ENCODE measurements at places on chromosomes 3 and 15.

DNA sequence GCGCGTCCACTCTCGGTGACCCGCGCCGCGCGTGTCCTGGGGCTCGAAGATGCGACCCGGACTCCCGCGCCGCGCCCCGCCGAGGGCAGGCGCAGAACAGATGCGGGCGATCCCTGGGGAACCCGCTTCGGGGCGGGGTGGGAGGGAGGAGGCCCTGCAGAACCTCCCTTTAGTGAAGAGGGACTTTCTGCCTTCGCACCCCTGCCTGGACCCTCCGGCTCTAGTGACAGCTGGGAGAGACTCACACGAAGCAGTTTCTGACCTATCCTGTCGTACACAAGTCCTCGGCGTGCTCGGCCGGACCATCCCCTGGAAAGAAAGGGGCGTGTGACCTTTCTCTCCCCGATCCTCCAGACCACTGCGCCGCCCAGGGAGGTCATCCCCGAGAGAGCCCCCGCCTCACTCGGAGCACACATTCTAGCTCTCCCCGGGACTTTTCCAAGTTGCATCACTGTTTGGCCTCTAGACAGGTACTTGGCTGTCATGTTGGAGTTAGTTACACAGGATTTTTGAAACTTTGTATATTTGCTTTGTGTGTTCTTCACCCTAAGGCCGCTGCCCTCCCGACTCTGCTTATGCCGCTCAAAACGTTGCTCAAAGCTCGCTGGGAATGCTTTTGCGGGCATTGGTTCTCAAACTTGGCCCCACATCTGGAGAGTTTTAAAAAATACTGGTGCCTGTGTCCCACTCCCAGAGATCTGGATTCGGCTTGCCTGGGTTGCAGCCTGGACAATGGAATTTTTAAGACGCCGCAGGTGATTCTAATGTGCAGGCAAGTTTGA is 582 bp downstream of the CGNL1 start:
- no peak for DNase-seq

- no peak for DNase-seq
Observed at GRCh38 chr3:38471260-38471857, 17.7 kb downstream of the ACVR2B start.

DNA sequence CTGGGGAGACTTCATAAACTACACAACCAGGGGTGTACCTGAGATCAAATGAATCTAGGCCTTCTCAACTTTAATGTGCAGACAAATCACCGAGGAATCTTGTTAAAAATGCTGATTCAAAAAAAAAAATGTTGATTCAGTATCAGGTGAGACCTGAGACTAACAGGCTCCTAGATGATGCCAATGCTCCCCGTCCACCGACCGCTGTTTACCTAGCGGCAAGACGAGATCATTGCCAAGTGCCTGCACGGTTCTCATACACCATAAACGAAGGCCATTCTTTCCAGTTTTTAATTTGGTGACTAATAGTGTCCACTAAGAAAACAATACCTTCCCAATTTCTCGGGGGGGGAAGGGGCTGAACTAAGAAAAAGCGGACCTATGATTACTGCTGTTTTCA is 2.5 kb upstream of the FSIP1 start:
- DNase-seq: no peak

GRCh38 chr3:29339016-29339833 is 58.4 kb downstream of the RBMS3 start:
- DNase-seq: no peak

GRCh38 chr3:159929171-159930141 is 59.2 kb upstream of the IL12A start:
- DNase-seq: peak; percentile 75

DNA sequence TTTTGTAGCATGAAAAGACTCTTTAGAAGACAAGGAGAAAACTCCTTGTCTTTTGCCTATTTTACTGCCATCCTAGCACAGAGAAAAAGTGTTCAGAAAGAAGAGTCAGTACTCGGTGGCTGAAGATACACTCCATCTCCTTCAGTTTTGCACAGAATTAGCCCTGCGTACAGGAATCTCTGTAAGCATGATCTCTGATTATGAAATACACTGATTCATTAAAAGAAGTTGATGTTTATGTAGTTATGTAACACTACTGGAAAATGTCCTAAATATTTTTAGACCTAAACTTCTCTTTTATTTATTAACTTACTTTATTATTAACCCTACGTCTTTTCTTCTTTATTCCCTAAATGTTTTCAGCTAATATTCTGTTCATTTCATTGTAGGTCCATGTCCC is 138.4 kb downstream of the LEKR1 start:
- DNase-seq: peak; percentile 5

GRCh38 chr3:132399054-132399929 is 18.0 kb upstream of the DNAJC13 start:
- peak; percentile 39 for DNase-seq

- DNase-seq: no peak
Observed at GRCh38 chr3:139318431-139318816, 25.4 kb upstream of the MRPS22 start.

- no peak for DNase-seq
Observed at GRCh38 chr3:131568460-131568859, 65.7 kb upstream of the MRPL3 start.

- no peak for DNase-seq
Observed at GRCh38 chr15:33644304-33644703, 324.0 kb upstream of the CHRM5 start.

- DNase-seq: no peak
Observed at GRCh38 chr3:156183396-156183795, 63.0 kb downstream of the KCNAB1 start.

GRCh38 chr3:178718995-178719635 is 182.9 kb downstream of the KCNMB2 start:
- no peak for DNase-seq

GRCh38 chr3:22491344-22491743 is 711.8 kb upstream of the UBE2E2 start:
- no peak for DNase-seq

DNA sequence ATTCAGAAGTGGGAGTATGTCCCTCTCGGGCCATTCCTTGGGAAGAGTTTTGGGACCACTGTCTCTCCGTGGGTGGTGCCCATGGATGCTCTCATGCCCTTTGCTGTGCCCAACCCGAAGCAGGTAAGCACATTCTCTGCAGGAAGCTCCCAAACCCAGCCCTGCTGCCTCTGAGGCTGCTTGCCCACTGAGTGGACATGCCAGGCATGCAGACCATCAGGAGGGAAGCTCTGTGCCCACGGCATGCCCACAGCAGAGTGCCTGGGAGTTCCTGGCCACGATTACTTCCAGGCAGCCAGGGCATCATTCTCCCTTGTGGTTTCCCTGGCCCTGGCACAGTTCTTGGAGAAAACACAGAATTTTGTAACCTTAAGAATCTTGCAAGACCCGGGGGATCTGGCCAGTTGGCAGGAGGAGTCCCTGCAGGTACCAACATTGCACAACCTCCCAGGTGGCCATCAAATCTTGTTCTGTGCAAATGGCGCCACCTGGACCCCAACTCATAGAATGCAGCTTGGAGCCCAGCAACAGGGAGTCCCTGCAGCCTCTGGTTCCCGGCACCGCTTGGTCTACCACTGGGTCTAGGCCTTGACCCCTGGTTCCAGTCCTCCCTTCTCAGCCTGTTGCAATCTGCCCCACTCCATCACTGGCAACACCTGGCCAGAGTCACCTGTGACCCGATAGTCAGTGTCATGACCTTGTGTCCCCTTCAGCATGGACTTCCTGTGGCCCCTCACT is 20.4 kb downstream of the FAH start:
- DNase-seq: peak; percentile 16

DNA sequence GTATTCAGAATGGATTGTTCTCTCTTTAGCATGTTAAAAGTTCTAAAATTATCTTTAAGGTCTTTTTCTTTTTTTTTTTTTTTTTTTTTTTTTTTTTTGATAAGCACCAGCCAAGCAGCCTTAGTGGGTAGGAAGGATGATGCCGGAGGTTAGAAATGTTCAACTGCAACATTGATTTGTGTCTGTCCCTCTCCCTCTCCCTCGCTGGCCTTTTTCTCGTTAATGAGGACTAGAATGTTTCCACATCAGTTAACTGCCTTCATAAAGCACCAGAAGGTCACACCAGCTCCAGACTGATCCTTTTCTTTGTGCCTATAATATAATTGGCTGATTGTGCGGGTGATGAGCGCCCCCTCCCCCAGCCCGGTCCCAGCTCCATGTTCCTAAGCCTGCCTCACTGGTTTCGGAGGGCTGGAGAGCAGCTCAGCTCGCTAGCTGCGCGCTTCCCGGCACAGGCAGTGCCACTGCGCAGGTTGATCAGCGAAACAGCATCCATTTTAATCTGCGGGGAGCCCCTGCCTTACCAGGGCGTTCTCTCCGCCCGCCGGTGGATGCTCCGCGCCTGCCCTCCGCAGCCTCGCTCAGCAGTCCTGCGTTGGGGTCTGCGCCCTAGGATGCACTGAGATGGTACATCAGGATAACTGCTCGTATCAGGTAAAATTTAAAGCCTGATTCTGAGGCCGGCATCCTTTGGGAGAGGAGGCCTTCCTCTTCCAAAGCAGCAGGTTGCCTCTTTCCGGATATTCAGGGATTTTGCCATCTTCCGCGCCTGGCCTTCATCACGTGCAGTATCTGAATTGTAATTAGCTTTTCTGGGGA is 148.9 kb upstream of the IL12A start:
- no peak for DNase-seq

GRCh38 chr15:48781017-48781416 is 29.9 kb downstream of the CEP152 start:
- no peak for DNase-seq

DNA sequence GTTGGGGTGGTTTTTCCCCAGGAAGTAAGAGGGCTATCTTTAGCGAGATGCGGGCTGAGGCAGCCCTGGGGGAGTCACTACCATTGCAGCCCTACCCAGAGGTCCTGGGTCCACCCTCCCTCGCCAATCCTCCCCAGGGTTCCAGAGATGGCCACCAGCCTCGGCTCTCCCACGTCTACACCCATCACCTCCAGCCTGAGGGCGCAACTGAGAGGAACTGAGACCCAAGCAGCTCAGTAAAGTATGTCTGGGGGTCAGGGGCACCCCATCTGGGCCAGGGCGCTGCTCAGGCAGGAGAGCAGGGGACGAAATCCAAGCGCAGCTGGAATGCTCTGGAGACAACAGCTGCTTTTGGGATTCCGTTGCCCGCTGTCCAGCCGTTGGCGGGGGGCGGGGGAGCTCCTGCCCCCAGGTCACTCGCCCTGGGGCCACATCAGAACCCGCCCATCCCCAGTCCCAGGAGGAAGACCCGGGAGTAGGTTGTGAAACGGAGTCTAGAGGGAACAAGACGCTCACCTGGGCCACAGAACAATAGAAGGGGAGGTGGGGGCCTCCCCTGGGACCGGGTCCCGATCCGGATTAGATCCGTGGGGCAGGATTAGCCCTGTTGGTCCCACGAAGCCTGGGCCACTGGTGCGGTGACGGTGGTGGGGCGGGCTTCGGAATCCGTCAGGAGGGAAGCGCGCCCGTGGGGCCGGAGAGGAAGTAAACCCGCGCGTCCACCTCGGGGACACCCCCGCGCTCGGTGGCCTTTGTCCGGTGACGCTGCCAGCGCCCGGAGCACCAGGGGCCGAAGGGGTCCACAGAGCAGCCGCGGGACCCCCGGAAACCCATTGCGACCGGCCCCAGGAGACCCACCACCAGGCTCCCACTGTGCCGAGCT is 1.4 kb upstream of the NDUFAF3 start:
- DNase-seq: no peak

DNA sequence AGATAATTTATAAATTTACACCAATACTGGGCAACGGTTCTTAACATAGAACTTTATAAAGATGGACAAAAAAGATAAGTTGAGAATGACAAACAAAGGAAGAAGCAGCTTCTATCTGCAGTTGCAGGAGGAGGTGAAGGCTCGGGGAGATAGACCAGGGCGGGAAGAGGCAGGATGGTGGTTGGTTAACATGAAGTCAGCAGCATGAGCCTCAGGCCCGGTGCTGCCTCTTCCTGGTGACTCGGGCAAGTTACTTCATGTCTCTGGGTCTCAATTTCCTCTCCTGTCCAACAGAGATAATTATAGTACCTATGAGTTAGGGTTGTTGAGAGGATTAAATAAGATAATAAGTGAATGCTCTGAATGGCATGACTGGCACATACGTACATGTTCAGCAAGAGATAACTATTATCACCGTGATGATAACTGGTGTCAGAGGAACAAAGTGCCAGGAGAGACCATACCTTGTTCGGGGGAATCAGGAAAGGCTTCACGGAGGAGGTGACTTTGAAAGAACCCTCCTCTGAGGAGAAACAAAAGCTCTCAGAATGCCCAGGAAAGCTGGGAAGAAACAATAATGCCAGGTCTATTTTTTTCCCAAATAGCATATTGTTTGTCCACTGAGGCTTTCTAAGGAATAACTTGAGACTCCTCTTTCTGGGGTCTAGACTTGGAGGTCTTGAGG is 4.4 kb downstream of the PAK6 start:
- no peak for DNase-seq

- no peak for DNase-seq
Observed at GRCh38 chr15:66746231-66746605, 44.2 kb downstream of the SMAD6 start.

- DNase-seq: no peak
Observed at GRCh38 chr15:94110476-94111130, 120.8 kb upstream of the MCTP2 start.

GRCh38 chr3:46748170-46748569 is 30.5 kb upstream of the PRSS50 start:
- DNase-seq: no peak

GRCh38 chr15:79290642-79291275 is 8.2 kb downstream of the ANKRD34C start:
- no peak for DNase-seq

DNA sequence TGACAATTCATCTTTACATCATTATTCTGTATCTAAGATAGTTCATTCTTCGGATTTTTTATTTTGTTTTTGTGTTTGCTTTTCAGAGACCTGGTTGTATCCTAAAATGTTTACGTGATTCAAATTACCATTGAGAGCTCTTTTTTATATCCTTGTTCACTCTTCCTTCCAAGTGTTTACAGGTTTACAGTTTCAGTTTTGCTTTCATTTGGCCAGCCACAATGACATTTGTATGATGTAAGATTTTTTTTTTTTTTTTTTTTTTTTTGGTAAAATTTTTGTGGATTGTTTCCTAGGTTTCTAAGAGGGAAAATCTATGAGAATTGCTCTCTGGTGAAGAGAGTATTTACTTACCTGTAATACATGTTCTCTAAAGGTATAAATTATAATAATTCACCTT is 55.0 kb downstream of the SETD5 start:
- DNase-seq: no peak

DNA sequence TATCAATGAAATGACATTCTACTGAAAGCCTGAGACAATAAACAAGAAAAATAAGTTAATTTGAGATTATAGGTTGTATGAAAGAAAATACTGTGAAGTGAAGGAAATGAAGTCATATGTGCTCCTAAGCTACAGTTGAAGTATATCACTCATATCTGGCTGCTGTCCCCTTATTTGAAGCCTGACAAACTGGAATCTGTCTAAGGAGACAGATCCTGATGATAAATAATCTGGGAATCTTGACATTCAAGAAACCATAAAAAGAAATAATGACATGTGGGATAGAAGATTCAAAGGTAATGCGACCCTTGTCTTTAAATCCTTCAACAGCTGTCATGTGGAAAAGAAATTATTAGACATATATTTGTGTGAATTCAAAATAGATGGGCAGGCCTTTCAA is 424.5 kb upstream of the LMCD1 start:
- no peak for DNase-seq

DNA sequence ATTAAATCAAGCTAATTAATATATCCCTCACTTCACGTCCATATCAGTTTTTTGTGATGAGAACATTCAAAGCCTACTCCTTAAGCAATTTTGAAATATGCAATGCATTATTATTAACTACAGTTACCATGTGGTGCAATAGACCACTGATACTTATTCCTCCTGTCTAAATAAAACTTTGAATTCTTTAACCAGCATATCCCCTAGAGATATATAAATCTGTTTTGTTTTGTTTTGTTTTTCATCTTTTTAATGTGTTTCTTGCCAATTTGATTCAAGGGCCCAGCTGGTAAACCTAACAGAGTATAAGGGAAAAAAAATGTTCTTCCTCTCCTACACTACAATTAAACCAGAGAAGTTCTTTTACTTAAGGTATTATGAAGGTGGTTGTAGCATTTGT is 524.2 kb downstream of the NAALADL2 start:
- no peak for DNase-seq

All from stromal cell of bone marrow (primary cell).